ENCODE measurements at places on chromosomes 12 and 14.
A peak's percentile ranks its signal among the peaks of the same experiment; 100 is the strongest.

GRCh38 chr12:49910331-49911212, 6.9 kb upstream of the FAIM2 start:
- DNase-seq, result no peak

GRCh38 chr12:96236221-96236822, 42.1 kb downstream of the ELK3 start:
- no peak for DNase-seq

DNA sequence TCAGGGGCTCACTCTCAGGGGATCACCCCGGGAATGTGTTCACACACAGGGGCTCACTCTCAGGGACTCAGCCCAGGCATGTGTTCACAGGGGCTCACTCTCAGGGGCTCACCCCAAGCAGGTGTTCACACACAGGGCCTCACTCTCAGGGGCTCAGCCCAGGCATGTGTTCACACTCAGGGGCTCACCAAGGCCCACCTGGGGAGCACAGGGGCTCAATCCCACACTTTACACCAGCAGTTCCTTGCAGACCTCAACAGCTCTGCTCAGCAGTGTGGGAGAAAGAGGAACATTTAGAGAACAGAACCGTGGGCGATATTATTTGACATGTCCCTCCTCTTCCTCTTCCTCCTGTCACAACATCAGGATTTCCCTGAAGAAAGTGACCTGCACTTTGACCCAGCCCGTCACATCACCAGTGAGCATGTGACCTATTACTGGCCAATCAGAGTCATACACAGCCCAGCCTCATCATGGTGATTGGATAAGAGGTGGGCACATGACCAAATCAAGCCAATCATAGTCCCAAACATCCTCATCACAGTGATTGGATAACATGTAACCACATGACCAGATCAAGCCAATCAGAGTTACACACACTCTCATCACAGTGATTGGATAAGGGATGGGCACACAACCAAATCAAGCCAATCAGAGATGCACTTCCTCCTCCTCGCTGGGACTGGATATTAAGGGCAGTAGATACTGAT, 359.4 kb upstream of the SFSWAP start:
- DNase-seq, result no peak

DNA sequence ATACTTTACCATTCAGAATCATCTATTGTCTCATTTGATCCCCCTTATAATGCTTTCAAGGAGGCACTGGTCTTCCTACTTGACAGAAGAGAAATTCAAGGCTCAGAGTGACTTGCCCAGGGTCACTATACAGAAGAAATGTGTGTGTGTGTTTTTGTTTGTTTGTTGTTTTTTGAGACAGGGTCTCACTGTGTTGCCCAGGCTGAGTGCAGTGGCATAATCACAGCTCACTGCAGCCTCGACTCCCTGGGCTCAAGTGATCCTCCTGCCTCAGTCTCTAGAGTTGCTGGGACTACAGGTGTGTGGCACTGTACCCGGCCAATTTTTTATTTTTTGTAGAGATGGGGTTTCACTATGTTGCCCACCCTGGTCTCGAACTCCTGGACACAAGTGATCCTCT, 22.9 kb downstream of the IRF2BPL start:
- DNase-seq, result no peak

DNA sequence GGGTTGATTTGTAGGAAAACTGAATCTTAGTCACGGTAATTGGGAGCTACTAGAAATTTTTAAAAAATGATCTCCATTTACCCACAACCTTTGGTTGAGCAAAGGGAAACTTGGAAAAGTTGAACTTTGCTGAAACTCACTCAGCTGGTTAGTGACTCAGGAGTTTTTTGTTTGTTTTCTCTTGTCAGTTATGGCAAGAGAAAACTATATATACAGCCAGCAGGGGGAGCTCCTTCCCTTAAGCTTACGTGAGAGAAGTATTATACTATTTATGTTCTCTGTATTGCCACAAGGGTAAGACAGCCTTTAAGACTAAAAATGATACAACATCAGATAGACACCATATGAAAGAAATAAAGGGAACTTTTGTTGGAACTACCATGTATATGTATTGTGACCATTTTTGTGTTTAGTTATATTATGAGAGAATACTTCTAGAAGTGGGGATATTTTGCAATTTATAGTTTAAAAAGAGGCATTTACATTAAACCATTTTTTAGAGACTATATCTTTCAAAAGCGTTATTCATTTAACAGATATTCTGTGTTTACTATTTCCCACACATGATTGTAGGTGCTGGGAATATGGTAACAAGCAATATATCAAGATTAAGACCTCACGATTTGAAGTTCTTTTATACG, 28.1 kb upstream of the TBC1D30 start:
- DNase-seq, result peak; percentile 58

GRCh38 chr14:39988939-39989338, 556.7 kb upstream of the FBXO33 start:
- DNase-seq, result no peak

Measured in activated T-cell treated with anti-CD3 and anti-CD28 coated beads for 24 hours (primary cell).